Cerebellum (tissue), 4 donors: ENCODE measurements at places on chromosomes 4 and X. TPM values are rescaled to one million over a fixed set of nuclear protein-coding genes. Genes with fewer than 3 reads are reported as not detected.

CYLC1 gene
- not detected for total RNA-seq

ZNF711 gene
- total RNA-seq, result 87.8 TPM

SHOX gene
- total RNA-seq, result 0.18 TPM

FREM3 gene
- total RNA-seq, result 6.5 TPM

ADH1C gene
- total RNA-seq, result 1.1 TPM

GRCh38 chr4:188372829-188373228 lies 233.6 kb downstream of the TRIML1 start:
- no peak for DNase-seq

- no peak for DNase-seq
Measured at GRCh38 chr4:181959121-181959520, 284.1 kb upstream of the TENM3 start.

DNA sequence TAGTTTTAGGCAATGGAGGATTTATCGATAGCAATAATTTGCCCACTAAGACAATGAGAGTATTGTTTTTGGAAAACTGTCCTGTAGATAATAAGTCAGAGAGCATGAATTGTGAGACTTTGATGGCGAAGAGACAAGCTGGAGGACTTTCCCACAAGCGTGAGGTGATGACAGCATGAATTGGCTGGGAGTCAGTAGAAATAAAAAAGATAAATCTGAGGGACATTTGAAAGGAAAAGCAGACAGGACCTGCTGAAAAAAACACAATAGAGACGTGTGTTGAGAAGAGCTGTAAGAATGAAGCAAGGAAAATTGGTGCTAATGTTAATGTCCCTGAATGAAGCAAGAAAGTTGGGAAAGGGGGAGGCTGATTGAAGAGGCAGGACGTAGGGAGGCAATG lies 233.5 kb downstream of the DCTD start:
- no peak for DNase-seq

- peak; percentile 44 for DNase-seq
Measured at GRCh38 chr4:3765271-3766035, 732 bp upstream of the ADRA2C start.

GRCh38 chr4:4820261-4820660 lies 39.2 kb upstream of the MSX1 start:
- peak; percentile 26 for DNase-seq
